Activated naive CD4-positive, alpha-beta T cell treated with anti-CD3 and anti-CD28 coated beads, Interleukin-2, amount 50 U/mL, for 16 hours (primary cell): ENCODE measurements at places on chromosomes 12 and 14.

DNA sequence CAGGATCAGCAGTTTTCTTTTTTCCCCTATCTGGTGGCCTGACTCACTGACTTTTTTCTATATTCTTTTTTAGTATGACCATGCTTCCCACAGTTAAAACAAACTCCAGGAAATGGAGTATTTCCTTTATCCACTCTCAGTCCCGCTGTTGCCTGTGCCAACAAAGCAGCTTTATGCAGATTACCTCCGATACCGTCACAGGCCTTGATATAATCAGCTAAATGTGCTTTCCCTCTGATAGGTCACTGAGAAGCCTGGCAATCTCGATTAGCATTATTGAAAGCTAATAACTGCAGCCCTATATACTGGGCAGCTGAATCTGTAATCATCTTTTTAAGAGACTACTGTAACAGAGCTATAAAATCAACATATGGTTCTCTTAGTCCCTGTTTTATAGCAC is 243.6 kb downstream of the KIF21A start:
- no peak for DNase-seq

DNA sequence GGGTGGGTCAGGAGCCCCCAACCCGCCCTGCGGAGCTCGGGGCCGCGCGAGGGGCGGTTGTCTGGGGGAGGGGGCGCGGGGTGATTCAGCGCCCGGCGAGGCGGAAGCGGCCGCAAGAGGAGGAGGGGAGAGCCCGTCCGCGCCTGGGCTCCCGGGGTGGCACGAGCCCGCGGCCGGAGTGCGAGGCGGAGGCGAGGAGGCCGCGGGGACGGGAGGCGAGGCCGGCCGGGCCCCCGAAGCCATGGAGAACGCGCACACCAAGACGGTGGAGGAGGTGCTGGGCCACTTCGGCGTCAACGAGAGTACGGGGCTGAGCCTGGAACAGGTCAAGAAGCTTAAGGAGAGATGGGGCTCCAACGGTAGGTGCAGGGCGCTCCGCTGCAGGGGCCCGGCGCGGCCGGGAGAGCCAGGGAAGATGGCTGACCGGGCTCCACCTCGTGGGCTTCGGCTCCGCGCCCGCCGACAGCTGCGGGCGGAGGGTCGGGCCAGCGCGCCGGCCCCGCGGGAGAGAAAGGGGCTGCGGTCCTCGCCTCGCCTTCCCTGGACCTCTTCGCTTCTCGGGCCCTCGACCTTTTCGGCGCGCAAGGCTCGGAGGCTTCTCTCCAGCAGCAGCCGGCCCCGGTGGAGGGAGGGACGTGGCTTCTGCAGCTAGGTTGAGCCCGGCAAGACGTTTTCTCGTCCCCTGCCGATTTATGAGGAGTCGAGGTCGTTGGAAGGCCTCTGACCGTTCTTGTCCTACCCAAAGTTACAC is 677 bp downstream of the ATP2A2 start:
- DNase-seq: peak; percentile 50

- DNase-seq: no peak
These were observed 7.7 kb upstream of the ASB2 start for GRCh38 chr14:93984070-93984469.

GRCh38 chr12:2395354-2395977 is 342.7 kb downstream of the CACNA1C start:
- peak; percentile 27 for DNase-seq

GRCh38 chr14:50363714-50364111 is 33.0 kb downstream of the CDKL1 start:
- DNase-seq: no peak

- no peak for DNase-seq
These were observed 42.0 kb downstream of the HECTD4 start for GRCh38 chr12:112340230-112340629.

DNA sequence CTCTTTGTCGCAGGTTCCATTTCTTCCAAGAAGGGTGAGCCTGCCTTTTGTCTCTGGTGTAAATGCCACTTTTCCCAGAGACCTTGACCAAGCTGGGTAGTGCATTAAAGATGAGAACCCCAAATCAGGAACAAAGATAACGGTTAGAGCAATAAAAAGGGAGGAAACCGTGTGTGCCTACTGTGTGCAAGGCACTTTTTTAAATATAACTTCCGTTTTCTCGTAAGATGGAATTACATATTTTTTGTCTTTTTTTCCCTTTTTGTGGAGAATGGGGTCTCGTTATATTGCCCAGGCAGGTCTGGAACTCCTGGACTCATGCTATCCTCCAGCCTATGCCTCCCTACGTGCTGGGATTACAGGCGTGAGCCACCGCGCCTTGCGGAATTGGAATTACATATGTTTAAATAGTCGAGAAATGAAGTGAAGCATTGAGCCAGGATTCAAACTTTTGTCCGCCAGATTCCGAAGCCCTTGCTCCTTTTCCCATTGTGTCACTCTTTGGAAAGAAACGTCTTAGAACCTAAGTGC is 506 bp upstream of the NABP2 start:
- no peak for DNase-seq

- DNase-seq: no peak
These were observed 30.1 kb downstream of the PRKCH start for GRCh38 chr14:61351477-61351876.

- DNase-seq: no peak
These were observed 52.8 kb downstream of the STXBP6 start for GRCh38 chr14:24996930-24997725.

DNA sequence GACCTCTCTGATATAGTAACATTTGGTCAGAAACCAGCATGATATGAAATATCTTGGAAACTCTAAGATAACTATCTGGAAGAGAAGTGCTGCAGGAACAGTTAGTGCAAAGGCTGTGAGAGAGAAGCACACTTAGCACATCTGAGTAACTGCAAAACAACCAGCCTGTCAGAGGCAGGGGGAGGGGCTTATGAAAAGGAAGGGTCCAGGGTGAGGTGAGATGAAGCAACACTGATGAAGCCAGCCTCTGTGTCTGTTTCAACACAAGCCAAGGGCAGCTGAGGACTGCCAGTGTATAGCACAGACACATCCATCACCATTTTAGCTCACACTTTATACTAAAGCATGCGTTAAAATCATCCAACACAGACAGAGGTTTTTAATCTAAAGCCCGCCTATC is 37.4 kb upstream of the OVCH1 start:
- DNase-seq: no peak

DNA sequence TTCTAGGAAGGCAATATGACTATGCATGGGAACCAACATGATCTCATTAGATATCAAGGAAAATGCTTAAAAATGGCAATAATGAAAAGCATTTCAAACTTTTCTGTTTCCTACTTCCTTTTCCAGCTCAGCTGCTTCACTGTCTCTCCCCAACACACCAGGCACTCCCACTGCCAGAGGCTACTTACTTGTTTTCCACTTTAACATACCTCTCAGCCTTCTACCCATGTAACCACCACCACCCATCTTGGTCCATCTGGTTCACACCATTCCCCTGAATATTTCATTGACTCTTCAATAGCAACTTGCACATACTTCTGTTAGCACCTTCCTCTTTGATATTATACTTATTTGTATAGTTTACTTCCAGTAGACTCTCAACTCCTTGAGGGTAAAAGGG is 168.3 kb upstream of the NPAS3 start:
- no peak for DNase-seq

DNA sequence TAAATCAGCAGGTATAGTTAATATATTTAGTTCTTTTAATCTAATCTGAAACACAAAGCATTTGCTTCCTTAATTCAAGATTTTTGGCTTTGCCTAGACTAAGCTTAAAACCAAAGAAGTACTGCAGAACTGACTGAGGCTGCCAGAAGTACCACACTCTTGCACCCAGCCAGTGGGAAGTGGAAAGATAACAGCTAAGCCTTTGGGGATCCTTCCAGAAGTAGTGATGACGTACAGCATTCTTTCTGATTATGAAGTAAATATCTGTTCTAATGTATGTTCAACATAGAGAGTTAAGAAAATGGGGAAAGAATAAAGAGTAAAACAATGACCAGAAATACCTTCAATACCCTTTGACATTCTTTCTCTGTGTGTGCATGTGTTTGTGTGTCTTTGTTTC is 19.3 kb downstream of the NTF3 start:
- no peak for DNase-seq

DNA sequence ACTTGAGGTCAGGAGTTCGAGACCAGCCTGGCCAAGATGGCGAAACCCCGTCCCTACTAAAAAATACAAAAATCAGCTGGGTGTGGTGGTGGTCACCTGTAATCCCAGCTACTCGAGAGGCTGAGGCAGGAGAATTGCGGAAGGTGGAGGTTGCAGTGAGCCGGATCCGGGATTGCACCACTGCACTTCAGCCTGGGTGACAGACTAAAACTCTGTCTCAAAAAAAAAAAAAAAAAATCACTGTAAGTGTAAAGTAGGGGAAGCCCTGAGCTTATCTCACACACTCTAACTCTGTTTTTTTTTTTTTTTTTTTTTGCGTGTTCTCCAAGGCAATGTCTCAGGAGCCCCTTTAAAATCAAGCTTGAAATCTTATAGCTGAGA is 421 bp upstream of the RBMS2 start:
- no peak for DNase-seq

DNA sequence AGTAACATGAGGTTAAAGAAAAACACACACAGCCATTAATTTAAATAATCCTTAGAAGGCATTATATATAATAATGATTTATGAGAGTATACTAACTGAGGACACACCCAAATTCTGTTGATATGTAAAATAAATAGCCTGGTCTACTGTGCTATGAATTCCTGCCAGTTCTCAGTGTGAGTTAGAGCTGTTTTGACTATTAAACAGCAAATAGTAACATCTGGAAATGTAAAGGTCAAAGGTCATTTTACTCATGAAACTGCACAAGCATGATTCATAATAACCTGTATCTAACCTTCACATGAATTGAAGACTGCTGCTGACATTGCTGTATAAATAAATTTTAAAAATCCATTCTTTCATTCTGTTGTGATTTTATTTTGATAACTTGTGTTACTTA is 966.7 kb downstream of the SLC6A15 start:
- DNase-seq: no peak

- DNase-seq: no peak
These were observed 44.7 kb upstream of the CEP83 start for GRCh38 chr12:94504386-94504785.

- no peak for DNase-seq
These were observed 17.9 kb downstream of the DERA start for GRCh38 chr12:15928870-15929571.

GRCh38 chr14:93544212-93544611 is 113.5 kb downstream of the UNC79 start:
- no peak for DNase-seq

- no peak for DNase-seq
These were observed 17.6 kb upstream of the TRAF3 start for GRCh38 chr14:102759456-102760187.

DNA sequence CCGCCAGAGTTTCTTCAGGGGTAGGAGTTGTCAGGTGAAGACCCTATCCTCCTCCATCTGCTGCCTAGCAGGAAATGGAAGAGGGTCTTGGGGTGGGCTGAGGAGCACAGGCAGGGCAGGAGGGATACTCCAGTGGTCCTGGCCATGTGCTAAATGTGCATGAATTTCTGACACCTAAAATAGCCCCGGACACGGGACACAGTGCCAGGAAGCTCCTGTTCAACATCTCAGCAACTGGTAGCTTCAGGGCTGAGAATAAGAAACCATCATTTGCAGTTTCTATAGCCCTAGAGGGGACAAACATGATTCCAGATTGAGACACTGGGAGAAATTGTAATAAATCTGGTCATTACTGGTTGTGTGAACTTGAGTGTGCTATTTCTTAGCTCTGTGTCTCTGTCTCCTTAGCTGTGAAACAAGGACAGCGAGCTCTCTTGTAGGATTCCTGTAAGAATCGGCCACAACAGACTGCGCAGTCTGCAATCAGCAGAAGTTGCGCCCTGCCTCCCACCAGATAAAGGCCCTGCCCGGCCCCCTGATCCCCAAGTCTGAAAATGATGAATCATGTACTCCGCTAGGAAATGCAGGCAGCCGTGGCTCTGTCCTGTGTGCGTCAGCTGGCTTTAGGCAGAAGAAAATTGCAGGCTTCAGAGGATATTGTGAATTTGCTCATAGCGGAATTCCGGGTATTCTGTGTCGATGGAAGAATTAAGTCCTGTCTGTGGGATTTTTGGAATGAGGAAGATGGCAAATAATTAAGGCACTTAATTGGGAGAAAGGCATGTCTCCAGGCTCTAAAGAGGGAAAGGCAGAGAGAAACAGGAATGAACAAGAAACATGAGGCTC is 35.2 kb upstream of the MEG3 start:
- DNase-seq: no peak

- DNase-seq: no peak
These were observed 53.3 kb downstream of the SMIM41 start for GRCh38 chr12:52132754-52133161.

- no peak for DNase-seq
These were observed 325.7 kb downstream of the ADGRD1 start for GRCh38 chr12:131279281-131279921.

DNA sequence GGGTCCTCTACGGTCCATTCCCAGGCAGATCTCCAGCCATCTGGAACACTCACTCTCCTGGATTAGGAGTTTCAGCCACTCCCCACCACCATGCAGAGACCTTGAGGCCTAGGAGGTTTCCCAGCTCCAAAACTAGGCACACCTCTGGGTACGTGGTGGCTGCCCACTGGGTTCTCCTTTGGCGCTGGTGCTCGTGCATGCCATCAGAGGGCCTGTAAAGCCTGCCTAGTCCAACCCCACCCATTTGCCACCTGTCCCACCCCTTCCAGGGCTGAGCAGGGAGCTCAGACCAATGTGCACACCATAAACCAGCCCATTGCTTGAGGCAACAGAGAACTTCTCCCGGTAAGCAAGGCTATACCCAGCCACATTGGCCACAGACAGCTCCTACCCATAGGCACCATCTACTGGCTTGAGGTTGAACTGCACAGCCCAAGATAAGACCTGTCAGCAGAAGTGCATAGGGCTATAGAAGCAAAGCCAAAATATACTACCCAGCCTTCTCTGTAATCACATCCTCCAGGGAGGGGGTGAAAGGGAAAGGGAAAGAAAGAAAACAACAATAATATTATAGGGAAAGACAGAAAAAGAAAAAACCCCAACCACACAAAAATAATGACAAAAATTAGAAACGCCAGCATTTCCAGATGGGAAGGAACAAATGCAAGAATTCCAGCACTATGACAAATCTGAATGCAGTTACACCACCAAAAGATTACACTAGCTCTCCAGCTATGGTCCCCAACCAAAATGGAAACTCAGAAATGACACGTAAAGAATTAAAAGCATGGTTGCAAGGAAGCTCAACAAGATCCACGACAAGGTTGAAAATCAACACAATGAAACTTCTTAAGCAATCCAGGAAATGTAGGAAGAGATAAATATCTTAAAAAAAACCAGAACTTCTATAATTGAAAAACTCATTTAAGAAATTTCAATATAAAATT is 111.9 kb upstream of the CCDC175 start:
- no peak for DNase-seq

GRCh38 chr12:31440134-31440533 is 114.2 kb upstream of the SINHCAF start:
- DNase-seq: no peak

DNA sequence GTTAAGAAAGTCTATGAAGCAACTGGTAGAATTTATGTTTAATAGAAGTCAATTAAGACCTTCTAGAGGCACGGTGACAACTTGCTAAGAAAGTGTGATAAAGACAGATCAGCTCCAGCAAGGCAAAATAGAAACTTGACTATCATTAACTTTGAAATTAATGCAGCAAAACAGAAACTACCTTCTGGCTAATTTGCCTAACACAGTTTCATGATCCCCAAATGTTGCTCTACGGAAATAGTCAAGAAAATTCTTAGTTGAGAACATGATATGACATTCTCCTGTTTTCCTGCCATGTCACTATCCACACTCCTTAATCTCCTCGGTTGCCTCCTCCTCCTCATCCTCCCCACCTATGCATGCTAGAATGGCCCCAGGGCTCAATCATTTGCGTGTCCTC is 4.2 kb downstream of the DENND5B start:
- DNase-seq: no peak
